ENCODE measurements at places on chromosomes 6 and 20. TPM values are rescaled to one million over a fixed set of nuclear protein-coding genes. Genes with fewer than 3 reads are reported as not detected.

- H3K4me1 ChIP-seq = peaks cover 12% of the 10 kb centered on the region
- H3K36me3 ChIP-seq = peaks cover 46% of the 10 kb centered on the region
- no peak overlapping the region for H3K27ac ChIP-seq
- no peak overlapping the region for H3K4me3 ChIP-seq
Observed at GRCh38 chr20:62898970-62899632, 27.2 kb downstream of the DIDO1 start.

- H3K4me1 ChIP-seq = no peaks in the 10 kb centered on the region
- no peaks in the 10 kb centered on the region for H3K36me3 ChIP-seq
- H3K4me3 ChIP-seq = no peak overlapping the region
- no peak overlapping the region for H3K27ac ChIP-seq
Observed at GRCh38 chr6:150269857-150270223, 99.0 kb upstream of the IYD start.

- peak overlapping the region; percentile 24 for H3K4me3 ChIP-seq
- H3K36me3 ChIP-seq = no peaks in the 10 kb centered on the region
Observed at GRCh38 chr20:43667341-43668132, 623 bp downstream of the MYBL2 start.

Gene RSPH9
- total RNA-seq = 0.15 TPM

Gene MEP1A
- total RNA-seq = not detected

- H3K4me1 ChIP-seq = peaks cover 3% of the 10 kb centered on the region
- peak; percentile 82 for DNase-seq
- no peak overlapping the region for H3K27ac ChIP-seq
- no peak overlapping the region for H3K4me3 ChIP-seq
- H3K27me3 ChIP-seq = no peaks in the 10 kb centered on the region
- H3K36me3 ChIP-seq = peaks cover 3% of the 10 kb centered on the region
Observed at GRCh38 chr20:48657426-48658197, 170.2 kb downstream of the PREX1 start.

Gene BPIFB4
- total RNA-seq = not detected

All from B cell (primary cell).